ENCODE measurements at places on chromosomes 11 and 22. TPM values are rescaled to one million over a fixed set of nuclear protein-coding genes. Genes with fewer than 3 reads are reported as not detected.

The ELFN2 gene
- total RNA-seq, result 0.55 TPM

- no peak for DNase-seq
Measured at GRCh38 chr11:108322666-108323065, 99.8 kb downstream of the ATM start.

The TRIM6 gene
- total RNA-seq, result not detected

The RAG2 gene
- not detected for total RNA-seq

- peak; percentile 36 for DNase-seq
Measured at GRCh38 chr22:47169801-47170140, 407.3 kb downstream of the TBC1D22A start.

The CNIH2 gene
- 1.1 TPM for total RNA-seq

- no peak for DNase-seq
Measured at GRCh38 chr11:64076758-64077157, 41.0 kb downstream of the FLRT1 start.

GRCh38 chr11:87284306-87284705, 246.6 kb downstream of the TMEM135 start:
- no peak for DNase-seq

The OR52K1 gene
- total RNA-seq, result not detected

GRCh38 chr22:17705951-17706900, 67.7 kb downstream of the BCL2L13 start:
- DNase-seq, result no peak

DNA sequence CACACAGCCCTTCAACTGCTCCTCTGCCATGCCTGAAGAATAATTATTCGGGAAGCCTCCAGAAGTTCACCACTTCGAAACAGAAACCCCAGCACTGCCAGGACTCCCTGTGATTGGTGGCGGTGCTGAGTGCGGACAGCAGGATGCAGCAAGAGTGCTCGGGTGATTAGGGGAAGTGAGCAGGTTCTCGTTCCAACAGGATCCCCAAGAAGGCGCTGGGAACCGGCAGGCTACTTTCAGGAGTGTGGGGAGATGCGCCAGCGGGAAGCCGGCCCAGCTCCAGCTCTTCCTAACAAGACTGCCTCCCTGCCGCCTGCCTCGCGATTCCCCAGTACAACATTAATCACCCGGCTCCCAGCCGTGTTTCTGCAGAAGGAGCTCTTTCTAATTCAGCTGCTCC, 630.2 kb downstream of the BRD1 start:
- no peak for DNase-seq

GRCh38 chr11:70343636-70344035, 54.7 kb upstream of the CTTN start:
- no peak for DNase-seq

GRCh38 chr11:16511116-16512114, 155.1 kb upstream of the SOX6 start:
- no peak for DNase-seq

GRCh38 chr11:57935402-57936049, 88.2 kb upstream of the OR9Q1 start:
- no peak for DNase-seq

DNA sequence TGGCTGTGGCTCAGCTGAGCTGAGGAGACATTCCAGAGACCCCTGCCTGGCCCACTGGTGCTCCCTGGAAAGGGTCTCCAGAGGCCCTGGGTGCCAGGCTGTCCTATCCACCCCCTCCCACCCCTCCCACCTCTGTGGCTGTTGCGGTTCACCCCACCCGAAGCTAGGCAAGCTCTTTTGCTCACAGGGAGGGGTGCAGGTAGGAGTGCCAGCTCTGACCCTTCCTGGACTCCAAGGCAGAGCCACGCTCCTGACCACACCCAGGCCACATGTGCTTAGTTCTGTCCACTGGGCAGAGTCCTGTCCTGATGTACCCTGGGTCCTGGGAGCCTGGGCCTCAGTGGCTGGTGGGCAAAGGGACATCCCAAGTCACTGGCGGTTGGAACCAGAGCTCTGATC, 16.4 kb downstream of the IL17REL start:
- no peak for DNase-seq

DNA sequence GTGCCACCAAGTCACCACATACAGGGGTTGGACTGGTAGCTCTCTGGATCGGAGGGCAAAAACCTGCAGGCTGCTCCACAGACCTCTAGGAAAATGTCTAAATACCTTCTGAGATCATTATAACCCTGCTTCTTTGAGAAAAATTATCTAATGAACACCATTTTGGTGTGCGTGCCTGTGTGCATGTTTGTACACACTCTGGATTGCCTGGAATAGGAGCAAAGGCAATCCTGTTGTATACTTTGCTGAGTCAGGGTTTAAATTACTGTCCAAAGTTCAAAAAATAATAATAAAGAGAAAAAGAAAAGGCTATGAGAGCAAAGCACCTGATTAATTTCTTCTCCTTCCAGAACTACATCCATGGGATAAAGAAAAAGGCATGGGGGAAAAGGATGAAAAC, 11.0 kb downstream of the JAML start:
- DNase-seq, result no peak

The LYVE1 gene
- total RNA-seq, result not detected

GRCh38 chr22:47318041-47318737, 555.7 kb downstream of the TBC1D22A start:
- DNase-seq, result no peak

GRCh38 chr11:106426696-106427095, 349.2 kb downstream of the AASDHPPT start:
- DNase-seq, result no peak

GRCh38 chr22:16777284-16777924, 47.8 kb downstream of the XKR3 start:
- no peak for DNase-seq

DNA sequence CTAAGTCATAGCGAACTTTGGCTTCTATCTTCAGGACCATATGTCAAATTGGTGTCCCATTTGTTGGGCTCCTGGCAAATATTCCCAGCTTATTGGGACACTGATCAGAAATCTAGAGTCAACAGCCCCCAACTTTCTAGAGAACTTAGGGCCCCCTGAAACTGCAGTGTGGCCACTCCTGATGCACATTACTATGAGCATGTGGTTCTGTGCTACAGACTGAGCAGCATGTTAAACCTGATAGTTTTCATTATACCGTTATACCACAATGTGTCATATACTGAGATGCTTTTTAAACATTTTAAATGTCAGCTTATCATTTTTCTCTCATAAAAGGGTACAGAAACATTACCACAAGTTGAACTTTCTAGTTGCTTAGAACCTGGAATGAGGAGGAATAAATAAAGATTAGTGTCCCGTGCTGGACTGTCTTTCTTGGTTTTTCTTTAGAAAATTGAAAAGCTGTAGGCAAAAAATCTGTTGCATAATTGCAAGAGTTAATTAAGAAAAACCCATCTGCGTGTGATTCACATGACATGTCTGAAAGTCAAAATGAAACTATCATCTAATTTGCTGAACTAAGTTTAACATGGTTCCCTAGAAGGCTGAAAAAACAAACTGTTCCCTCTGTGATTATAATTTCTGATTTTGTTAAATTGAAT, 16.4 kb upstream of the CTSC start:
- no peak for DNase-seq

The ZBTB16 gene
- total RNA-seq, result 2.5 TPM

DNA sequence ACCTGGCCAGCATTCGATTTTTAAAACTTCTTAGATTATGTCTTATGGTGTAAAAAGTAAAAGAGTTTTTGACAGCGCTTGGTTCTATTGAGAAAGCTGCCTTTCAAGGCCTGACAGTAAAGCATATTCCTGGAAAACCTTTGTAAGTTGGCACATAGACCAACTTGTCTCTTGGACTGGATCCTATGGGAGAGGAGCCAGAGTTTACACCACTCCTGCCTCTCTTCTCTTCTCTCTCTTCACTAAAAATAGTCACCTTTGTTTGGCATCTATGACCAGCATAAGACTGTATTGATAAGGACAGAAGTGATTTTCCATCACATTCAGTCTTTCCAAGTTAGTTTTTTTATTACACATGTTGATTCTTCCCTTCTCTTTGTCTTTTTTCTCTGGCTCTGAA, 33.7 kb downstream of the CSRP3 start:
- DNase-seq, result no peak

- DNase-seq, result no peak
Measured at GRCh38 chr11:103544874-103545273, 435.6 kb downstream of the DYNC2H1 start.

- no peak for DNase-seq
Measured at GRCh38 chr11:119721129-119722120, 7.6 kb downstream of the NECTIN1 start.

The GUCD1 gene
- total RNA-seq, result 67.2 TPM

- DNase-seq, result no peak
Measured at GRCh38 chr11:104365676-104366075, 201.7 kb upstream of the PDGFD start.
